Epithelial cell of proximal tubule (primary cell): ENCODE measurements at places on chromosomes 6 and 20.

DNA sequence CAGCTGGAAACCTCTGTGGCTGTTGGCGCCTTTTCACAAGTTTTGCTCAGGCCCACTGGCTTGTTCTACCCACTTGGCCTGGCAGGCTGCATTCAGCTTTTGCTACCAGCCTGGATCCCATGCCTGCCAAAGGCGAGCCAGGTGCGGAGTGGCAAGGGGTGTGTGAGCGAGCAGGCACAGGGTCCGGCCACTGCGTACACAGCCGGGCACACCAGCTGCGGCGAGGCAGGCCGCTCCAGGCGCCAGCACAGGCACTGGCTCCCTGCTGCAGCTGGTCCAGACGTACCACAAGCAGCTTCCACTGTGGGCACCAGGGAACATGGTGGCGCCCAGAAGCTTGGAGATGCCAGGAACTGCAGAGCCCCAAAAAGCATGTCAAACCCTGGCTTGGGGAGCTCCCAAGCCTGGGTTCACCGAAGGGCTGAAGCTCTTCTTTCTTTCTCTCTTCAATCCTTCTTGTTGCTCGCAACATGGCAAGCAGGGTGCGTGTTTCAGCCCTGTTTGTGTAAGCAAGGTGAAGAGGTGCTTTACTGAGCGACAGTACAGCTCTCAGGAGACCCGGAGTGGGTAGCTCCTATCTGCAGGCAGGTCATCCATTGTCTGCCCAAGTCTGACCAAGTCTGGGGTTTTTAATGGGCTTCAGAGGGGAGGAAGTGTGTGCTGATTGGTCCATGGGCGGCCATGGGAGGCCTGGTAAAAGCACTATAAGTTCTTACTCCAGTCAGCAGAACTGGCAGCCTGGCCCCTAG is 32.6 kb upstream of the GRM4 start:
- no peak for DNase-seq

DNA sequence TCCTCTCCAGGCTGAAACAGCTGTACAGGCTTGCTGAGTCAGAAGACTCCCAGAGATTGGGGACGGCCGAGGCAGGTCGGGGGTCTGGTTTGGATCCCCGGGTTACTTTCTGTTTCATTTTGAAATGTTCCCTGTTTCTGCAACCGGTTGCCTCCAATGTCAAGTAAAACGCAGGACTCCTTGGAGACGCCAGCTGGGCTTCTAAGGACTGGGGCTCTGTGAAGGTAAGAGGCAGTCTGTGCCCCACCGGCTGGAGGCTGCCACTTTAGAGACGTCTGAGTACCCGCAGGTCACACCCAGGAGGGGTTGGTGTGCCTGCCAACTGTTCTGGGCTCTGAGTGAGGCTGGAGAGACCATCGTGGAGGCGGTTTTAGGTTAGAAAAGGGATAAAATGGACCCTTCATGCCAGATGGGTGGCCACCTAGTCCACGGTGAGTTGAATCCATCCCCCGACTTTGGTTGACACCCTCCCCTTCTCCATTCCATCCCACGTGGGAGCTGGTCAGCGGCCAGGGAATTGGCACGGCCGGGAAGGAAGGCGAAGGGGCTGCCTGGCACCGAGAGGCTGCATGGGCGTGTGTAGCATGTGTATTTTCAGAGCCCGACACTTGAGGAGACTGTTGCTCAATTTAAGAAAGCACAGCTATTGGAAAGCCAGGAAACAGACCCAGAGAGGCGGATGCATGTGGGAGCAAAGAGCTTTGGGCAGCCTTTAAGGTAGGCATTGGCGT is 240.9 kb downstream of the PHACTR1 start:
- no peak for DNase-seq

GRCh38 chr6:14453712-14454472 is 336.3 kb downstream of the CD83 start:
- no peak for DNase-seq

GRCh38 chr6:75952128-75952527 is 120.3 kb downstream of the IMPG1 start:
- no peak for DNase-seq

GRCh38 chr6:43743682-43744381 is 26.2 kb upstream of the VEGFA start:
- DNase-seq: no peak

- DNase-seq: no peak
Measured at GRCh38 chr6:4647414-4648365, 128.5 kb upstream of the CDYL start.

DNA sequence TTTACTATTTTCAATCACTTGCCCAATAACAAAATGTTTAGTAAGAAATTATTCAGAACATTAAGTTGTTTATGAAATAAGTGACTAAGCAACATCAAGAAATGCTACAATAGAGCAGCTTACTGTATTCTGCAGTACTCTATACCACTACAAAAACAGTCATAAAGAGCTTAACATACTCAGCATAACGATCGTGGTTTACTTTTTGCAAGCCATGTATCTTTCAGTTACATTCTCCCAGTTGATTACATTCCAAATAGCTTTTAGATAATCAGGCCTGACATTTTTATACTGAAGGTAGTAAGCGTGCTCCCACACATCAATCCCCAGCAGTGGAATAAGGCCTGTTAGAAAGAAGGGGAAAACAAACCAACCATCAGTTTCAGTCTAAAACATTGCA is 10.7 kb downstream of the SOD2 start:
- DNase-seq: no peak

DNA sequence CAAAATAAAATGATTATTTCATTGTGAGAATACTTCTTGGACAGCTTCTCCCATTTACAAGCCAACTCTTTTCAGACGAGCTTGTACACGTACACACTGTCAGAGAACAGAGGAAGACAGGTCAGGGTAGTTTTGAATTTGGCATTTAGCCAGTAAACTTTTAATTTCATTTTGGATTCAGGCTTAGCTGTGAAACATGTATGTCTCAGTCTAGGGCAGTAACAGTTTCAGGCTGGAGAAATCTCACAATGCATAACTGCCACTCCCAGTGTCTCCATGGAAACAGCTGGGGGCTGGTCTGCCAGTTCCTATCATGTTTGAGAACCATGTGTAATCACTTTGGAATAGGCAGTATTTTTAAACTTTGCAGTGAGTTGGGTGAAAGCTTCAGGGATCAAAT is 22.0 kb upstream of the QKI start:
- DNase-seq: no peak

DNA sequence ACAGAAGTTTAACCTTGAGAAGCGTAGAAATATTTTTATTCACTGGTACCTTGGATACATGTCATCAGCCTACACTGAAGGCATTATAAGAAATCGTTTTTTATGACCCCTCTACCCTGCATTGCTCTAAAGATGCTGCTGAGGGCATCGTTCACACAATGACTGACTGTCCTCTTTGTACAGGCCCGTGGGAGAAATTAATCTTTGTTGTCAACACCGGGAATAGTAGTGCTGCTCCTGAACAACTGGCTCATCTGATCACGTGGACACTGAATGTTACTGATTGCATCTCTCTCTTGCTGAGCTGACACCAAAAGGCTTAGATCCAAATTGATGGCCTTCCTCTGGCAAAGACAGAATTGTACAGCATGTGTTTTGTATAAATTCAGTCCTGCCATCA is 157.1 kb upstream of the SMLR1 start:
- DNase-seq: no peak

- no peak for DNase-seq
Measured at GRCh38 chr20:59678951-59679350, 74.6 kb downstream of the PHACTR3 start.

DNA sequence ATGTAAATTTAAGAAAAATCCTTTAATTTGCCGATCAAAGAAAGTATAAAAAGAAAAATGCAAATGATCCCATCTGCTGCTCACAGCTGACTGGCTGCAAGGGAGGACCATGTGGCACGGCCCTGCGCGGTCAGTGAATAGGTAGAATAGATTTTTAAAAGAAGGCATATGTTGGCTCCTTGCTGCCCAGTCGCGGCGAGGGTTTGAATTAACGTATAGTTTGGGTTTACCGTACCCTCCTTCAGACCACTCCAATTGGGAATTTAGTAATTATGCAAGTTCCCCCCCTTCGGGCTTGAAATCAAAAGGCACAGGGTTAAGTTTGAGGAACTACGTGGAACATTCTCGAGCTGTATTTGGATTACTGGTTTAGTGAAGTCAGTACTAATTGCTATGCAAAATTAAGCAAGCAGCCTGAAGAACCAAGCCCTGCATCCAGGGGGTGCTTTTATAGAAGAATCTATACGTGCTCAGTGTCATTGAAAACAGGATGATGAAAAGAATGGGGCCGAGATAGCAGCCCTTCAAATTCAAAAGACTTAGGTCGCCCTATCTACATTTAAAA is 1.1 kb upstream of the BEND3 start:
- DNase-seq: no peak

GRCh38 chr6:104281370-104281769 is 578.3 kb downstream of the HACE1 start:
- no peak for DNase-seq

DNA sequence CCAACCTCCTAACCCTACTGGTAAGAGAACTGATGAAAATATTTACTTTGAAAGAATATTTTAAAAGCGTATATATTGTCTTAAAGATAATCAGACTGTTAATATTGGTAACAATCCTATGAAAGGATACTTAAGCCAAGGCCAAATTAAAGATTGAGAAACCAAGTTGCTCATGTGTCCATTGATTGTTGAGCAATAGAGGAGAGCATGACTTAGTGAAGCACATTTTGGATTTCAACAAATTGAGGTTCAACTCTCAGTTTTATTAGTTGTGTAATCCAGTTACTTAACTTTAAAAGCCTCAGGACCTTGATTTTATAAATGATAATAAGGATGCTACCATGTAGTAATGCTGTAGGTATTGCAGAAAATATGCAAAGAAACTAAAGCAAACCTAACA is 56.8 kb downstream of the PRL start:
- no peak for DNase-seq

DNA sequence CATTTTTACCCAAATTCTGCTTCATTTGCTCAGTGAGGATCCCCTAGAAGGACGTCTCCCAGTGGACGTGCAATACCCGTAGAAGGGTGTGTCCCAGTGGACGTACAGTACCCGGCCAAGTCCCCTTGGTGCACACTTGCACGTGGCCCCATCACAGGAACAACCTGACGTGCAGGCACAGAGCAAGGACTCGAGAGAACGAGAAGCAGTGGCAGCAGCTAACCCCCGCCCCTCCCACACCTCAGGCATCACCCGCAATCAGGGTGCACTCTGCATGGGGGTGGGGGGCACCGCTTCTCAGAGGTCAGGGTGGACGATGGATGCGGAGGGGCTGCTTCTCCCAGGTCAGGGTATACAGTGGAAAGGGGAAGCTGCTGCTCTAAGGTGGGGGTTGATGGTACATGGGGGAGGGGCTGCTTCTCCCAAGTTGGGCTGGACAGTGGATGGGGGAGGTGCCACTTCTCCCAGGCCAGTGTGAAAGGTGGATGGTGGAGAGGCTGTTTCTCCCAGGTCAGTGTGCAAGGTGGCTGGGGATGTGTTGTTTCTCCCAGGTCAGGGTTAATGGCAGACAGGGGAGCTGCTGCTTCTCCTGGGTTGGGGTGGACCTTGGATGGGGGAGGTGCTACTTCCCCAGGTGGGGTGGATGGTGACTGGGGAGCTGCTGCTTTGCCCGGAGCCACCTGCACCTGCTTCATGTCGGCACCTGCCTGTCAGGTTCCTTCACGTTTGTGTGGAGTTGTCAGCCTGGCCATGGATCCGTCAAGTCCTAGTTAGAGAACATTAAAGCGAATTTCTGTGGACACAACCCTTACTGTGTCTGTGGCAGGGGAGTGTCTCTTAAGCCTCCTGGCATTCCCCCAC is 1.0 kb upstream of the THBS2 start:
- no peak for DNase-seq

DNA sequence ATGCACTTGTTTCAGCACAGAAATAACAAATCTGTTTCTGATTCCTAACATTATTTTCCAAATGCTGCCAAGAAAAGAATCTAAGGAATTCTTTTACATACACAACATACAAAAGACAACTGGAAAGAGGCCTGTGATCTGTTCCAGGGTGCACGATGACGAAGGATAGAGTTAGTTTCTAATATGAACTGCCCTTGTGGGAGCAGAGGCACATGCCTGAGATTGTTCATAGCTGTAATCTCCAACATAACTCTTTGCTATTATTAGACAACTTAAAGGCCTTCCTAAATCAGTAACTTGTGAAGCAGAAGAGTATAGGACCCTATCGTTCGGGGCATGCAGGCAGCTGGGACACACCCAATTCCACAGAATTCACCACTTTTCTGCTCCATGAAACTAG is 41.2 kb upstream of the NHSL1 start:
- DNase-seq: no peak

GRCh38 chr6:108838101-108838717 is 10.0 kb upstream of the ARMC2 start:
- no peak for DNase-seq

DNA sequence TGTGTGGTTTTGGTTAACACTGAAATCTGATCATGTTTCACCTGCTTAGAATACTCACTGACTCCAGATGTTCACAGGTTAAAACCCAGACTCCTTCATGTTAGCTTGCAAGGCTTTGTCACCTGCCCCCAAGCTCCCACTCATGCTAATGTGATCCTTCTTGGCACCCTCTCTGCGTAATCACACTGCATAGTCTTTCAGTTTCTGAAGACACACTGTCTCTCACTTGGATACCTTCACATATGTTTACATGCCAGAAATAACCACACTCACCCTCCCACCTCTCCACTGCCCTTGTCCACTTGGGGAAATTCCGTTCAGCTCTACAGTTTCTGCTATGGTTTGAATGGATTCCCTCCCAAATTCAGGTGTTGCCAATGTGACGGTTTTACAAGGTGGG is 234.7 kb upstream of the SASH1 start:
- no peak for DNase-seq

DNA sequence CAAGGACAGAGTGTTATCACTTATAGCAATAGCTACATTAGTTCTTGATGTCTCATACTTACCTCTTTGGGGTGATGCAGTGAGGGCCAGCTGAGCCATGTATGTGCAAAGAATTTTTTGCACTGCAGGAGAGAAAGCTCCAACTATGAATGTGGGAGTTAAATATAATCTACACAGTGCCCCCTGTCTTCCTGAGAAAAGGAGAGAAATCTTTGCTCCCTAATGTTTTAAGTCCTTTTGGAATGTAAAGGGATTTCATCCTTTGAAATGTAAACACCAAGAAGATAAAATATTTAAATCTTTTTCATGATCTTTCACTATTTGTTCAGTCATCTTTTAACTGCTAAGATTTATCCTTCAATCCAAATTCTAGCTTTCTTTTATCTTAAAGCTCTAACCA is 822.1 kb downstream of the TENT5A start:
- DNase-seq: no peak

DNA sequence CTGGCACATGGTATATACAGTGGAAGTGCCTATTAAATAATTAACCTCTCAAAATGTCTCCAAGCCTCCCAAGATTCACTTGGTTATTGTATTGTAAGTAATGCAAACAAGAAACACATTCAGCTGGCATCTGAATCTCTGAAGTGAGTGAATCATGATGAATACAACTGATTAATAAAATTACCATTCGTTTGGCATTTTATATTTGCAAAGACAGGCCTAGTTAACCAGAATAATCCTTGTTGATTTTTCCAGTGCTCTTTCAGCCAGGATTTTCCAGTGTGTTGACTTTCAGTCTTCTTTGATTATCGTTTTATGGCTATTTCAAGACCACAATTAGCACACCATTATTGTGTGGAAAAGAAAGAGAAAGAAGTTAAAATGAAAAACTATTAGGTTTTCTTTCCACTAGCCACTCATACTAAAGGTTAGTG is 20.3 kb downstream of the SLC22A2 start:
- no peak for DNase-seq

- DNase-seq: no peak
Measured at GRCh38 chr6:84273048-84273809, 45.8 kb upstream of the CEP162 start.

GRCh38 chr6:85465762-85466161 is 15.9 kb downstream of the NT5E start:
- no peak for DNase-seq
